ENCODE measurements at places on chromosomes 11 and 22. TPM values are rescaled to one million over a fixed set of nuclear protein-coding genes. Genes with fewer than 3 reads are reported as not detected.
A peak's percentile ranks its signal among the peaks of the same experiment; 100 is the strongest.

PTGDR2 gene
- 0.32 TPM for total RNA-seq

MSANTD2 gene
- 29.0 TPM for total RNA-seq

SCGB1C1 gene
- not detected for total RNA-seq

CASP1 gene
- total RNA-seq = not detected

GPHA2 gene
- not detected for total RNA-seq

DNA sequence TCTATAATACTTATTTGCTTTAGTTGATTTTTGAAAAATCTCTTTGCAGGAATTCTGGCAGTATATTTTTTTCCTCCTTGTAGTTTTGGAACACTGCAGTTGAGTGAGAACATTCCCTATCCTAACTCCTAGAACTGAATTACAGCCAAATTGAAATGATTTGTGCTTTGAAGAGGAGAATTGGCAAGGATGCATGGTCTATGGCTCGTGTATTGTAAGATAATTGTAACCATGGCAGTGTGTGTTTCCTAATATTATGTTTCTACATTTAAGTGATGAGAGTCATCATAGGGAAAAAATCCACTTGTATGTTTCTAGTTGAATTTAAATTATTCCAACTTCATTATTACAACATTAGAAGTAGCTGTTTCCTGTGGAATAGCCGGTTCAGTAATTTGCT lies 80.9 kb upstream of the MYO18B start:
- H3K27me3 ChIP-seq = no peaks in the 10 kb centered on the region
- H3K4me3 ChIP-seq = no peak overlapping the region
- no peaks in the 10 kb centered on the region for H3K4me1 ChIP-seq
- no peak overlapping the region for H3K27ac ChIP-seq
- H3K36me3 ChIP-seq = no peaks in the 10 kb centered on the region

DNA sequence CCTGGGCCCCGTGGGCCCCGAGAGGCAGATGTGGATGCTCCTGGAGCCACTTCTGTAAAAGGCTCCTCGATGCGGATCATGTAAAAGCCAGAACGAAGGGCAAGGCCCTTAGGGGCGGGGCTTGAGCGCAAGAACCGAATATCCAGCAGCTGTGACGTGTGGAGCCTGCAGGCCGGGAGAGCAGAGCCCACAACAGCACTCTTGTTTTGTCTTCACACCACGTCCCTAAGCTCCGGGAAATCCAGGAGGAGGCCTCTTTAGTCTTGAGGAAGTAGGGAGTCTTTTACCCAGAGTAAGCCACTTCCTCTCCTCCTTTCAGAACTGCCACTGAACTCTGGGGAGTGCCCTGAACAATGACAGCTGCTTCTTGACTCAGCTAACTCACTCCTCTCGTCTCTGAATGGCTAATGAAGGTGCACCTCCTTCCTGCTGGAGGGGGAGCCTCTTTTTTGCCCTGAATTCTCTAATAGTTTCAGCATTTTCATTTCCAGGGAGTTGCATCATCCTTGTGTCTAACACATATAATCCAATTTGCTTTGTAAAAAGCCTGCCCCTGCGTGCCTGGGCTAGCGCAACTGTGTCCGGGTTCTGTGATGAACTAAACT lies 12.5 kb downstream of the L3MBTL2 start:
- peaks cover 20% of the 10 kb centered on the region for H3K4me1 ChIP-seq
- peak overlapping the region; percentile 94 for H3K27ac ChIP-seq
- H3K36me3 ChIP-seq = peaks cover 36% of the 10 kb centered on the region
- peak overlapping the region; percentile 38 for H3K4me3 ChIP-seq
- H3K27me3 ChIP-seq = no peaks in the 10 kb centered on the region
- peak; percentile 50 for DNase-seq

GRCh38 chr22:44107340-44107739 lies 73.4 kb upstream of the PARVG start:
- peaks cover 31% of the 10 kb centered on the region for H3K4me1 ChIP-seq
- no peak for DNase-seq
- no peak overlapping the region for H3K4me3 ChIP-seq
- H3K27me3 ChIP-seq = no peaks in the 10 kb centered on the region

DNA sequence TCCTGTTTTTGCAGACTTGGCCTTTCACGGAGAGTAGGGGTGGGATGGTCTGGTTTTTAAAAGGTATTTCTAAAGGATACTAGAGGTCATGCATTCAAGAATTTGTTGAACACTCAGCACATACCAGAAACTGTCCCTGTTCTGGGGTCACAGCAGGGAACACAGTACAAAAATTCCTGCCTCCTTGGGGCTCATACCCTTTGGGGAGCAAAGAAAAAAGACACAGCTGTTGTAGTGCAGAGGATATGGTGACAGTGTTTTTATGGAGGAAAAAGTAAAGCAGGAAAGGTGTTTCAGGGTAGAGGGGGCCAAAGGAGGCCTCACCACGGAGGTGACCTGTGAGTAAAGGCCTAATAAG lies 8.4 kb downstream of the SLC3A2 start:
- H3K27me3 ChIP-seq = no peaks in the 10 kb centered on the region
- H3K4me3 ChIP-seq = peak overlapping the region; percentile 60
- peaks cover 34% of the 10 kb centered on the region for H3K4me1 ChIP-seq

- no peak overlapping the region for H3K27ac ChIP-seq
- no peak overlapping the region for H3K4me3 ChIP-seq
- peaks cover 8% of the 10 kb centered on the region for H3K4me1 ChIP-seq
- no peaks in the 10 kb centered on the region for H3K36me3 ChIP-seq
Observed at GRCh38 chr11:728901-729491, 18.3 kb upstream of the TALDO1 start.

DNA sequence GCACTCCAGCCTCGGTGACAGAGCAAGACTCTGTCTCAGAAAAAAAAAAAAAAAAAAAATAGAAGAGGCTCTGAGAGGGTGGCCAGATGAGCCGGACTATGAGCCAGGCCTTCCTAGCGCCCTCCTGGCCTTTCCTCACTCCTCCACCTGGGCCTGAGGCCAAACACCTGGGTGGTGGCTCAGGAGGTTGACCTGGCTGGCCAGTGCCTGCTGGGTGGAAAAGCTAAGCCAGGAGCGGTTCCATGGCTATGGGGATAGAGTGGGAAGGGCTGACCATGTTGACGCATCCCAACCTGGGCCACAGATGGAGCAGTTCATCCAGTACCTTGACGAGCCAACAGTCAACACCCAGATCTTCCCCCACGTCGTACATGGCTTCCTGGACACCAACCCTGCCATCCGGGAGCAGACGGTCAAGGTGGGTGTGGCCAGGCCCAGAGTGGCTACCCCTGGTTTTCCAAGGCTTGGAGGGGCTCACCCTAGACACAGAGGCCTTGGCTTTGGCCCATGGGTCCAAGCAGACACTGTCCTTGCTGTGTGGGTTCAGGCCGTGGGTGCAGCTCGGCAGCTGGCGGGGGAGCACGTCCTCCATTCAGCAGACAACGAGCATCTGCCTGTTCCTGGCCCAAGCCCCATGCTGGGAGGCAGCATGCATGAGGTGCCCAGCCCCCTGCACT lies 7.6 kb downstream of the SCYL1 start:
- peaks cover 11% of the 10 kb centered on the region for H3K27me3 ChIP-seq
- H3K27ac ChIP-seq = no peak overlapping the region
- DNase-seq = no peak
- peaks cover 10% of the 10 kb centered on the region for H3K36me3 ChIP-seq

GRCh38 chr22:37484480-37485394 lies 1.4 kb downstream of the MFNG start:
- no peak overlapping the region for H3K4me3 ChIP-seq
- no peaks in the 10 kb centered on the region for H3K36me3 ChIP-seq
- DNase-seq = no peak
- no peak overlapping the region for H3K27ac ChIP-seq
- peaks cover 31% of the 10 kb centered on the region for H3K4me1 ChIP-seq
- peaks cover 20% of the 10 kb centered on the region for H3K27me3 ChIP-seq

DNA sequence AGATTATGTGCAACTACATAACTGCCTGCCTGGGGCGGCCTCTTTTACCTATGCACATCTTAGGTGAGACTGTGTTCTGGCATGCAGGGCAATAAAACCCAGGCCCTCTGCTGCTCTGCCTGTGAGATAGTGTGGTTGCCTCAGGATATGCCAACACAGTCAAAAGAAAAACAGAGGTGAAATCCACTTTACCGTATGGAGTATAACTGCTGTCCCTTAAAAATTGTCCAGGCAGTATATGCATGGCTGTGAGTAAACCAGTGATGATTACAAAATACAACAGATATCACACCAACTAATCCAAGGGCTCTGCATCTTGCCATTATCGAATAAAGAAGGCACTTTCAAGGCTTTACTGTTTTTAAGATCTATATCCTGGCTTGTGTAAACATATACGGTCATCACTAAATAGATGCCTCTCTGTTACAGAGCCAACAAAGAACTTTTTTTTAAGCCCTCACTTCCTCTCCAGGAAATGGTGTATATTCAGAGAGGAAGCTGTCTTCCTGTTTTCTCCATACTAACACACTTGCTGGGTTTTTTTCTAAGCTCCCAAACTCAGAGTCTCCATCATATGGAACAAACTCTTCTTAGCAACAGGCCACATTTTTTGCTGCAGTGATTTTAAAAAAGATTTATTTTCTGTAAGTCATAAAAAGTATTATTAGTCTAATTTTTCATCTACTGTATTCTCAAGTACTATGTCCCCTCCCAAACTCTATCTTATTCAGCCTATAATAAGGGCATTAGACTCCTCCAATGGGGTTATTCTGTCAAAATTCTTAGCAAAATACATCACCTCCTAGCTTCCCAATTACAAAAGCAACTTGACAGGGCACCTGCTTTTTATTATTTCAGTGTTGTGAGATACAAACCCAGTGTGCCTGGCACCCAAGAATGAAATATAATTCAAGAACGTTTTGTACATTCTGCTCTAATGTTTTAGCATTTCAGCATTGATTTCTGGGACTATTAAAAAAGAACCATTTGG lies 135.2 kb downstream of the MAML2 start:
- no peaks in the 10 kb centered on the region for H3K27me3 ChIP-seq
- H3K4me1 ChIP-seq = peaks cover 72% of the 10 kb centered on the region
- DNase-seq = no peak
- H3K36me3 ChIP-seq = peaks cover 2% of the 10 kb centered on the region
- H3K27ac ChIP-seq = peak overlapping the region; percentile 52

Data from neural crest cell (in vitro differentiated cells).